LHCN-M2 (cell line): ENCODE measurements at places on chromosomes 13 and 19. TPM values are rescaled to one million over a fixed set of nuclear protein-coding genes. Genes with fewer than 3 reads are reported as not detected.

The ZNF723 gene
- total RNA-seq, result not detected in 2 replicates

The TMEM255B gene
- 7.4 and 9.1 TPM in 2 replicates for total RNA-seq

The KLF1 gene
- total RNA-seq, result not detected in 2 replicates

The ZNF554 gene
- total RNA-seq, result 1.9 and 2.5 TPM in 2 replicates

The IPO5 gene
- total RNA-seq, result 204 and 212 TPM in 2 replicates

- peak; percentile 31 for DNase-seq
These were observed 222.4 kb downstream of the NBEA start for GRCh38 chr13:35164324-35164932.

- DNase-seq, result no peak
These were observed 360 bp downstream of the DDX39A start for GRCh38 chr19:14418856-14419105.

DNA sequence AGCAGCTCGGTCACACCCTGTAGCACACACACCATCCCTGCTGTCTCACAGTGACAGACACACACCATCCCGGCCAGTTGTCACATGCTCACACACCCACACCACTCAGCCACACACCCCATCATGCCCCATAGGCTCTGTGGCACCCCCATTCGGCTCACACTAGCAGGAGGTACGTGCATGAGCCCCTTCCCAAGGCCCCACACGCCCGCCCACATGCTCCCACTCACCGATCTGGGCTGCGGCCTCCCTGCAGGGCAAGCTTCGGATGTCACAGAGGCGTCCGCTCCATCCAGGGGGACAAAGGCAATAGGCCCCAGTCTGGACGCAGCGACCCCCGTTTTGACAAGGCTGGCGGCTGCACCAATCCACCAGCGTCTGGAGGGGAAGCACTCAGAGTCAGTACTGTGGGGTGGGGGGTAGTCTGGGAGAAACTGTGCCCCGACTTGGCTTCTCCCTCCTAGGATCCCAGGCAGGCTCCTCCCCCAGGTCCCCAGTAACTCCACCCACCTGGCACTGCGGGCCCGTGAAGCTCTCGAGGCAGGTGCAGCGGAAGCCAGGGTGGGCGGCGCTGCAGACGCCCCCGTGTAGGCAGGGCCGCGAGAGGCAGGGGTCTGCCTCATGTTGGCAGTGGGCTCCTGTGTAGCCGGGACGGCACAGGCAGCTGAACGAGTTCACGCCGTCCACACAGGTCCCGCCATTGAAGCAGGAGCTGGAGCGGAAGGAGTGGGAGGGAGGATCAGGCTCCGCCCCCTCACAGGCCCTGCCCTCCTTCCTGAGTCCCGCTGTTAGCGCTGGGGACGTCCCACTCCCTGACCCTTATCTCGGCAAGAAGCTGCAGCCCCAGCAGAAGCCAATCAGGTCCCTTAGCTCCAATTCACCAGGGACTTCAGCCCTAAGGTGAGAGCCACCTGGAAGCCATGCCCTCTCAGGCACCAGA is 20.1 kb downstream of the NOTCH3 start:
- no peak for DNase-seq

DNA sequence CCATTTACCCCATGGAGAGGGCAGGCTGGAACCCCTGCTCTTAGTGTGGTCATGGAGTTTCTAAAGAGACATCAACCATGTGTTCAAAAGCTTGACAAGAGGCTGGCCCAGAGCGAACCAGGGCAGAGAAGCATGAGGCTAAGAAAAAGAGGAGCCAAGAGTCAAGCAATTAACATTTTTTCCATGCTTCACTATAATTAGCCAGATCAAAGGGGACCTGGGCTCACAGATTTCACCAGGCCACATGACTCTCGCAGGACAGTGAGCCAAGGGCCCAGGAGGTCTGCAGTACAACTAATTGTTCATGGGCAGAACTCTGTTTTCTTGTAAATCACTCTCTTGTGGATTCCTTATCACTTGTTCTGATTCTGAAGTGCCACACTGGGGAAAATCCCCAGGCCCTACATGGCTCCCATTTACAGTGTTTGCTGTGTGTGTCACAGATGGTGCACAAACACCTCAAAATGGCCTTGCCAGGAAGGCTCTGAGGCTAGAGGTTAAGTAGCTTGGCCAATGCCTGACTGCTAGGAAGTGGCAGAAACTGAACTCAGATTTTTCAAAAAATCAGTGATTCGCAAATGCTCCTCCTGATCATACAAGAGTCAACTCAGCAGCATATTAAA is 101.2 kb downstream of the LHFPL6 start:
- no peak for DNase-seq

- DNase-seq, result no peak
These were observed 137.8 kb upstream of the MCF2L start for GRCh38 chr13:112831196-112831595.

DNA sequence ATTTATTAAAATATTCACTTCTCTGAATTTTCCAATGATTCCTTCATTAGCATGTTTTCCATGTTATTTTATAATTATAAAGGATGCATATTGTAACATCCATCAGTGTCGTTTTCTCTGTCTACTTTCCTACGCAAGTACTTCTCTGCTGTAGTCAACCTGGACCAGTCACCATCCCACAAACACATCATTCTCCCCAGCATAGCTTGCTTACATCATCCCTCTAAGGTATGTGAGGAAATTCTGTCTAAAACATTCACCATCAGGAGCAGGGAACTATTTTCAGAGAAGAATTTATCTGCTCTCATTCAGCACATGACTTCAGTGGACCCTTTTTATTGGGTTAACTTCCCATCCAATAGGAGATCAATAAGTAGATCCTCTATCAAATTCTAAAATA is 806.1 kb upstream of the ARGLU1 start:
- DNase-seq, result no peak

GRCh38 chr13:113915786-113916329 is 52.0 kb upstream of the GAS6 start:
- no peak for DNase-seq

DNA sequence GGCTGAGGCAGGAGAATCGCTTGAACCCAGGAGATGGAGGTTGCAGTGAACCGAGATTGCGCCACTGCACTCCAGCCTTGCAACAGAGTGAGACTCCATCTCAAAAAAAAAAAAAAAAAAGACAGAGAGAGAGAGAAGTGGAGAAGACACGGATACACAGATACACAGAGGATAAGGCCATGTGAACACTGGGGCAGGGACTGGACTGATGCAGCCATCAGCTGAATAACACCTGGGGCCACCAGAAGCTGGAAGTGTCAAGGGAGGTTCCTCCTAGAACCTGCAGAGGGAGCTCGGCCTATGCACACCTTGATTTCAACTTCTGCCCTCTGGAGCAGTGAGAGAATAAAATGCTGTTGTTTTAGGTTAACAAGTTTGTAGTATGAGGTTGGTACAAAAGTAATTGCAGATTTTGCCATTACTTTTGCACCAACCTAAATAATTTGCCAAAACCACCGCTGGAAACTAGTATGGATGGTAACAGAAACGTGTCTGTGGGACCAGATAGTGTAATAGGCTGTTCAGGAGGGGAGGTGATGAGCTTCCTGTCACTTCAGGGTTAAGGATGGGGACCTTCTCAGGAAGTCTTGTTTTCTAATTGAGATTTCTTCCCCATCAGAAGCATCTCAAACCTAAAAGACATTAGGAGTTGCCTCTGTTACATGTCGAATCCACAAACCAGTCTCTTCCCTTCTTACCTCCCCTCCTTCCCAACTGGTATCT is 36.4 kb upstream of the IGSF23 start:
- no peak for DNase-seq

DNA sequence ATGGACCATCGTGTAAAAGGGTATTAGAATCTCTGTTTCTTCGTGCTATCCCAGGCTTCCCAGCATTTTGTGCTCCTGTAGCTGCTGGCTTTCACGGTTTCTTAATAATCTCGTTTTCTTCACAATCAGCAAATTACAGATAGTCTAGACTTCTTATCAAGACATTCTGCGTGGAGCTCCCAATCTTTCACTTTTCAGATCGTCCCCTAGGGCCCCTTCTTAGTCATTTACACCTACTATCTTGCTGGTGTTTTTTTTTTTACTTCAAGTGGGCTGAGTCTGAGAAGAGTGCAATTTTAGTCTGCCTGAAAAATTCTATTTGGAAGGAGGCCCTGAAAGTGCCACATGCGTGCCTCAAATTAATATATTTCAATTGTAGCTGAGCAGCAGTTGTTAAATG is 275.1 kb downstream of the SHISA2 start:
- DNase-seq, result no peak

- DNase-seq, result no peak
These were observed at the start of gene NLRP7 for GRCh38 chr19:54947381-54947780. Gene NLRP7, minus strand, starts transcription at chr19:54947530.

DNA sequence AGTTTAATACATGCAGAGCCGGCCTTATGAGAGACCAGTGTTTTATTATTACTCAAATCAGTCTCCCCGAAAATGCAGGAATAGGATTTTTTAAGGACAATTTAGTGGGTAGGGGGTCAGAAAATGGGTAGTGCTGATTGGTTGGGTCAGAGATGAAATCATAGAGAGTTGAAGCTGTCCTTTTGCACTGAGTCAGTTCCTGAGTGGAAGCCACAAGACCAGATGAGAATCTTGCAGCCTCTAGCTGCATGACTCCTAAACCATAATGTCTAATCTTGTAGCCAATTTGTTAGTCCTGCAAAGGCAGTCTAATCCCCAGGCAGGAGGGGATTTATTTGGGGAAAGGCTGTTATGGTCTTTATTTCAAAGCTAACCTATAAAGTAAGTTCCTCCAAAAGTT is 1163.9 kb downstream of the DIAPH3 start:
- no peak for DNase-seq

- DNase-seq, result no peak
These were observed 888.6 kb downstream of the DIAPH3 start for GRCh38 chr13:59274958-59275727.

DNA sequence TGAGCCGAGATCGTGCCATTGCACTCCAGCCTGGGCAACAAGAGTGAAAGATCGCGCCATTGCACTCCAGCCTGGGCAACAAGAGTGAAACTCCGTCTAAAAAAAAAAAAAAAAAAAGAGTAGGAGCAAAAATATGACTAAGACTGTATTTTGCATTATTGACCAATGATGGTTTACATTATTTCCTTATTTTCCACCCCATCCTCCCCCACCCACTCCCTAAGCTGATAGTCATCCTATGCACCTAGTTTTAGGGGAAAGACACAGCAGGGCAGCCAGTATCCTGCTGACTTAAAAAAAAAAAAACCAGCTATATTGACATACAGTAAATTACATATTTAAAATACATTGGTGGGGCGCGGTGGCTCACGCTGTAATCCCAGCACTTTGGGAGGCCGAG is 25.1 kb downstream of the VAV1 start:
- no peak for DNase-seq

DNA sequence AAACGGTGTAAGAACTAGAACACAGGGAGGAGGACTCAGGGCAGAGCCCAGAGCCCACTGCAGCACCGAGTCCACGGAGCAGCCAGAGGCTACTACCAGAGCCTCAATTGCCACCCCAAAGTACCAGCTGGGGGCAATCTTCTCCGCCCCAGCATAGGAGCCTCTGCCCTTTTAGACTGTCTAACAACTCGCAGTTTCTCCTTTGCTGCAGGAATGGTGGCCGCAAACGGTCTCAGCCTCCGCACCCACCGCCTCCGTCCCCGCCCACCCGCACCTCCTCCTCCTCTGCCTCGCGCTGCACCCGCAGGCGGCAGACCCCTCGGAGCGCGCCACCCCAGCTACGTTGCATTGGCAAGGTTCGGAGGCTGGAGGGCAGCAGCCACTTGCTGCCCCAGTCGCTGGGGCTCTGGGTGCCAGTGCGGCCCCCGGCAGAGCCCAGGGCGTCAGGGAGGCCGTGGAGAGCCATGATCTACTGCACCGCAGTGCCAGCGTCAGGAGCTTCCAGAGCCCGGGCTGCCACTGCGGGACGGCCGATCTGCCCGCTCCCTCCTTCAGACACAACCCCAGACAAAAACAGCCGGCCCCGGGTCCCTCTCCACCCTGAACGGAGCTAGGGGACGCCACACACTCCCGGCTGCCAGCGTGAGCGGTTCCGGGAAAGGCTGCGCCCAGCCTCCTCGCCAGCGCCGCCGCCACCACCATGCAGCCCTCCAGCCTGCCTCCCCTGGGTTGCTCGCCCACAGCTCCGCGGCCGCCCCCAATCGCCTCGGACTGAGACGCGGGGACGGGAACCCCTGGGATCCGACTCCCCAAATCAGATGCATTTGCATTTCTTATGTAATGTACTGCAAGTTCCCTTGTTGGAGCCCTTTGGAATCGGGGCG is 1.8 kb downstream of the FGF14 start:
- DNase-seq, result no peak
